Common myeloid progenitor, CD34-positive (primary cell): ENCODE measurements at places on chromosomes 1 and 21.

DNA sequence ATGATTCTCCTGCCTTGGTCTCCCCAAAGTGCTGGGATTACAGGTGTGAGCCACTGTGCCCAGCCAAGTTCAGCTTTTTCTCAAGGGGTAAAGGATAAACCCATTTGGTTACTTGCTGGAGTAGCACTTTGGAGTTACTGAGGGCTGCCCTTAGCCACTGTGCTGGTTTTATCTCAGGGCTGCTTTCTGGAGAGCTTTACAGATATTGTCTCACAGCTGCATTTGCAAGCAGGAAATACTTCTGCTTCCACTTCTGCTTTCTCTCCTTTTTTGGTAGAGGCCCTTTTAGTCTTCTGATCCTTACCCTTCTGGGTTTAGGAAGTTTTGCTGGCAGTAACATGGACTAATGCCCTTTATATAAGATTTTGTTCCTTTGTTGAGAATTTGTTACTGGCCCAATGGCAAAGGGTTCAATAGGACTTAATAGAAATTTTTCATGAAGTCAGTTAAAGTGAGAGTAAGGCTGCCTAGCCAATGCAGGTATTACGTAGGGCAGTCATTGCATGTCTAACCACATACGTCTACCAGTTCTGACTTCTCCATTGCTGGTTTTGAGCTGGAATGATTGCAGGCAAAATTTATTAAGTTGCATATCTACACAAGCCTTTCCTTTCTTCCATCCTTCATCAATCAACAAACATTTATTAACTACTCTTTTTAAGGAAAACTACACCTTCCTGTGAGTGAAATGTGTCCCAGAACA, 24.4 kb downstream of the CAP1 start:
- peaks cover 50% of the 10 kb centered on the region for H3K4me1 ChIP-seq
- H3K27ac ChIP-seq: peak overlapping the region; percentile 29
- H3K27me3 ChIP-seq: no peaks in the 10 kb centered on the region
- H3K36me3 ChIP-seq: peaks cover 68% of the 10 kb centered on the region
- peak; percentile 85 for DNase-seq
- no peak overlapping the region for H3K4me3 ChIP-seq

- no peaks in the 10 kb centered on the region for H3K36me3 ChIP-seq
- peak overlapping the region; percentile 45 for H3K4me3 ChIP-seq
- peak; percentile 66 for DNase-seq
- no peak overlapping the region for H3K27ac ChIP-seq
- H3K27me3 ChIP-seq: no peaks in the 10 kb centered on the region
Observed at GRCh38 chr1:15328351-15329103, 81.2 kb upstream of the EFHD2 start.

GRCh38 chr1:220750131-220750515, 2.0 kb downstream of the MTARC2 start:
- H3K27ac ChIP-seq: no peak overlapping the region
- no peaks in the 10 kb centered on the region for H3K36me3 ChIP-seq
- no peak for DNase-seq
- peaks cover 12% of the 10 kb centered on the region for H3K4me1 ChIP-seq

DNA sequence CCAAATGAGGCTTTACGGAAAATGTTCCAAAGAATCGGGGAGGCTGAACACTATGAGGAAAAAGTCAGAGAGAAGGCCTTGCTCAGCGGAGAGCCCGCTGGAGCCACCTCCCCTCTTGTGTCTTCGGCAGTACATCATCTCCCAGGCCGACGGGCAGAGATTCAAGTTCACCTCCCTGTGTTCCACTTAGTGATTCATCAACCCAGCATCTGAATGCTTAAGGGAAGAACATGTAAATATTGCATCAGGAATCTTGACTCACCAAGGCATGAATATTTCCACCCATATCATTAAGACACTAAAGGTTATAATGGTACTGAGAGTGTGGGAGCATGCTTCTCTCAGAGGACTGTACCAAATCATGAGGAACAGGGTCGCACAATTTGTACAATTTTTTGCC, 172.5 kb downstream of the ST6GALNAC5 start:
- H3K4me3 ChIP-seq: no peak overlapping the region
- no peak for DNase-seq
- no peaks in the 10 kb centered on the region for H3K4me1 ChIP-seq
- no peaks in the 10 kb centered on the region for H3K27me3 ChIP-seq
- H3K36me3 ChIP-seq: no peaks in the 10 kb centered on the region
- no peak overlapping the region for H3K27ac ChIP-seq

DNA sequence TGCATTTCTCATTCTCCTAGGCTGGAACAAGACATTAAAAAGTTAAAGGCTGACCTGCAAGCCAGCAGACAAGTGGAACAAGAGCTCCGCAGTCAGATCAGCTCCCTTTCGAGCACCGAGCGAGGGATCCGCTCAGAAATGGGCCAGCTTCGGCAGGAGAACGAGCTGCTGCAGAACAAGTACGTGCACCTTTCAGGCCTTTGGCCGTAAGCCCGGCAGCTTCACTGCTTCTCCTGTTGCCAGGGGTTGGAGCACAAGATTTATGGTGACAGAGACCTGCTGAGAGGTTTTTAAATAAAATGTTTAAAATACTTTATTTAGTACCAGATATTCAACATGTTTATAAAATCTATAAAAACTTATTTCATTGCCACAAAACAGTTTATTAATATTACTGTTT, 53.4 kb downstream of the MACO1 start:
- no peak overlapping the region for H3K4me3 ChIP-seq
- H3K36me3 ChIP-seq: peaks cover 3% of the 10 kb centered on the region
- no peak overlapping the region for H3K27ac ChIP-seq
- DNase-seq: no peak
- H3K27me3 ChIP-seq: no peaks in the 10 kb centered on the region
- peaks cover 14% of the 10 kb centered on the region for H3K4me1 ChIP-seq

DNA sequence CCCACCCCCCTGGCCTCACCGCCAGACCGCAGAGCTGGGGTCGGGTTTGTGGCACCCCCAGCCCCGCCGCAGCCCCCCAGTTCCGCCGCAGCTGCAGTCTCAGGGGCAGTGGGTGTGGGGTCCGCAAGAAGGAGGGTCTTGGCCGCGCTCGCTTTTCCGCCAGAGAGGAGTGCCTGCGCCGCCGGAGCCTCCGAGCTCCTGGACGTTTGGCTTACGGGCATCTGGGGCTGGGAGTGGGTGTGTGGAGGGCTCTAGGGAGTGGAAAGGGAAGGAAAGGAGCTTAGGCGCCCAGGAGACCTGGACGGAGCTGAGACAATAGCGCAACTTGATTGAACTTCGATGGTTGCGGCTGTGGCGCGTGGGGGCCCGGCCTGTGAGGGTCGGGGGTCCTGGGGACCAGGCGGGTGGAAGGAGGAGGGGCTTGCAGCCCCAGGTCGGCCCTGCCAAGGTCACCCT, 88.8 kb upstream of the IPO9 start:
- no peaks in the 10 kb centered on the region for H3K36me3 ChIP-seq
- H3K4me1 ChIP-seq: peaks cover 26% of the 10 kb centered on the region
- H3K27me3 ChIP-seq: no peaks in the 10 kb centered on the region
- no peak for DNase-seq
- peak overlapping the region; percentile 42 for H3K4me3 ChIP-seq

- H3K4me1 ChIP-seq: no peaks in the 10 kb centered on the region
- no peak for DNase-seq
- no peaks in the 10 kb centered on the region for H3K36me3 ChIP-seq
- H3K4me3 ChIP-seq: no peak overlapping the region
- no peaks in the 10 kb centered on the region for H3K27me3 ChIP-seq
Observed at GRCh38 chr1:45385302-45385701, 45.1 kb upstream of the MUTYH start.

DNA sequence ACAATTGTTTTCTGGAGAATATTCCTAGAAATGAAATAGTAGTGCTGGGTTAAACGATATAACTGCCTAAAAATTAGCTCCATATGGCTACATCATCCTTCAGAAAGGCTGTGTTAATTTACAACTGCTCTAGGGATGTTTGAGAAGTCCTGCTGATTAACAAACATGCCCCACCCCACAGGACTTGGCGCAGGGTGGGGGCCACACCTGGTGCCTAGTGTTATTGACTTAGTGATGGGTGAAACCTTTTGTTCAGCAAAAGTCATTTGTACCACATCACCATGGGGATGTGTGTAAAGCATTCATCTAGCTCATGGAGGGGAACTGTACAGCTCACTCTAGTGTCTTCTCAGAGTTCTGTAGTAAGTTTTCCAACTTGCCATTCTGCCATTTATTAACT, 492.8 kb downstream of the CAMTA1 start:
- DNase-seq: no peak
- peaks cover 9% of the 10 kb centered on the region for H3K27me3 ChIP-seq
- H3K27ac ChIP-seq: no peak overlapping the region
- H3K4me1 ChIP-seq: no peaks in the 10 kb centered on the region
- no peaks in the 10 kb centered on the region for H3K36me3 ChIP-seq

DNA sequence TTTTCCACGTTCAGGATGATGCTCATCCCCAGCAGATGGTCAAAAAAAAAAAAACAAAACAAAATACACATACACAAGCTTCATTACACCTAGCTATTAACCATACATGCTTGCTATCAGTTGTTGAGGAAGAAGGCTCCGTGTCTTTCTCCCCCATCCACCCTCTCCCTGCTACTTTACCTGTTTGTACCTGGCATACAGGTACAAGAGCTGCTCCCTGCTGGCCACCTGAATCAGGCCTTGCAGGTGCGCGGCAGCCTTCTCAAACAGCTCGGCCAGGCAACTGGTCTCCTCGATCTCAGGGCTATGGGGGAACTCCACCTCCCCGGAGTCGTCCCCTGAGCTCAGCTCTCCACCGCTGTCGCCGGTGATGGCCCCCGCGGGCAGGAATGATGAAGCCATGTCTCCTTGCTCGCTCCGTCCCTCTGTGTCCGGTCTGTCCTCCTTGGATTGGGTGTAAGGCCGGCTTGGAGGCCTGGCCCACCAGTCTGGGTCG, 464 bp downstream of the ACBD6 start:
- H3K27me3 ChIP-seq: no peaks in the 10 kb centered on the region
- H3K4me3 ChIP-seq: peak overlapping the region; percentile 96
- peak; percentile 62 for DNase-seq
- peaks cover 3% of the 10 kb centered on the region for H3K36me3 ChIP-seq
- peak overlapping the region; percentile 97 for H3K27ac ChIP-seq
- peaks cover 35% of the 10 kb centered on the region for H3K4me1 ChIP-seq

DNA sequence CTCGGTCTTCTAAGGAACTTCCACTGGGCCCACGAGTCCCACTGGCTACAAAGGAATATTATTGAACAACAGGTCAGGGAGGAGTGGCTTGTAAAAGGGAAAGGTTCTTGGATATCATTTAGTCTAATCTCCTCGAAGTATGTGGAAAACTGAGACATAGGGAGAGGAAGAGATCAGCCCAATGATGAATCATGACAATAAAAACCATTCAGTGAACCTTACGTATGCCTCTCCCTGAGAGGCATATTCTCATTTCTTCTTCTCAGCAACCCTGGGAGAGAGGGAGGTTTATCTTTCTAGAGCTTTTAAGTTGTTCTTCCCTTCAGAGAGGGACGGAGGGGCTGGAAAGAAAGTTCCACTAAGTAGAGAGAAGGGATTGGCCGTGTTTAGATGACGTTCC, 5.3 kb upstream of the MOB3C start:
- no peaks in the 10 kb centered on the region for H3K36me3 ChIP-seq
- H3K4me1 ChIP-seq: peaks cover 7% of the 10 kb centered on the region
- H3K4me3 ChIP-seq: no peak overlapping the region
- H3K27ac ChIP-seq: no peak overlapping the region
- no peaks in the 10 kb centered on the region for H3K27me3 ChIP-seq
- DNase-seq: no peak

- peaks cover 1% of the 10 kb centered on the region for H3K27me3 ChIP-seq
- no peaks in the 10 kb centered on the region for H3K36me3 ChIP-seq
- H3K27ac ChIP-seq: no peak overlapping the region
- no peaks in the 10 kb centered on the region for H3K4me1 ChIP-seq
- no peak overlapping the region for H3K4me3 ChIP-seq
Observed at GRCh38 chr1:68558321-68559026, 61.6 kb upstream of the DEPDC1 start.

DNA sequence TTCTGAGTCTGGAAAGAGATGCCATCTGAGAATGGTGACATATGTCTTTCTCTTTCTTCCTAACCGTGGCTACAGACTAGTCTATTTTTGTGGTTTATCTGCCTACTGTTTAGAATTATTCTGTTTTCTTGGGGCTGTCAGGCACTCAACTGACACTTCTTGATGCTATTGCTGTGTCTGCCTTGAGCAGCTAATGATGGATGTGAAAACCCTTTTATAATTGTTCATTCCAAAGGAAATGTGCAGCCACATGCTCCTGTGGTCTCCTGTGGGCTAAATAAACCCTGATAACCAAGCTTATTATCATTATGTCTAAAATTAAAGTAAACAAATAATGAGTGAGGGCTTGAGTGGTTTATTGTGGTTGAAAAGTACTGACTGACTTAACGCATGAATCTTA, 52.7 kb upstream of the CXADR start:
- H3K36me3 ChIP-seq: no peaks in the 10 kb centered on the region
- no peaks in the 10 kb centered on the region for H3K4me1 ChIP-seq
- no peak overlapping the region for H3K4me3 ChIP-seq
- H3K27ac ChIP-seq: no peak overlapping the region

DNA sequence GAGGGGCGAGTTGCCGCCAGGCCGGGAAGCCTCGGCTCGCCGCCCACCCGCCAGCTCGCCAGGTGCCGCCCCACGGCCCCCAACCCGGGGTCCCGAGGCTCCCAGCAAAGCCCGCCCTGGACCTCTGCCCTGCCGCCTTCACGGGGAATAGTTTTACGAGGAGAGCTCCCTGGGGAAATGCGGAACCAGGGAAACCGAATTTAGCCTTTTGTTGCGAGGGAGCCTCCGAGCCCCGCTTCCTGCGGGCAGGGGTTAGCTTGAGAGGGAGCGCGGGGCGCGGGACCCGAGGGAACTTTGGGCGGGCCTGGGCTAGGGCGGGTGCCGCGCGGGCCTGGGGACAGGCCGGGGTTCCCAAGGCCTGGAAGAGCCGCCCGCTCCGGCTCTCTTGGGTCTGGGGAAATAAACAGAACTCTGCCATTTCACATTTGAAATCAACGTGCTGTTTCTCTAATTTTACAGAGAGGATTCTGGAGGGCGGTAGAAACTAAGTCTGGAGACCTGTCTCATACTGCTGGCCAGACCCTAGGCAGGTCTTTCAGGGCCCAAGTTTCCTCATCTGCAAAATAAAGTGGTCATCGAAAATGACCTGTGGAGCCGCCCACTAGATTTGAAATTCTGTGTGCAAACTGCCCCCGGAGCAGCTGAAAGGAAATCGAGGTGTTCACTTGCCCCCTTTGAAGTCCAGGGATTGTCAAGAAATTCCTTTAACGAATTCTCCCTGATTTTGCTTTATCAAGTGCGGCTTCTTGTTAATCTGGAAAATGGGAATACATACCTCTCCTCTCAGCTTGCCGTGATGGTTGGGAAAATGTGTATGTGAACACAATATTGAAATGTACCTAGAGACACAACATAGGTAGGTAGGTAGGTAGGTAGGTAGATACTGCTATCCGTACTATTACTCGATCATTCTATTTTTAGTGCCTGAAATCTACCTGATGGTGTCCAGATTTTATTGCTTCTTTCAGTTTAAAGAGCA, 749 bp upstream of the GLUL start:
- peak; percentile 57 for DNase-seq
- peak overlapping the region; percentile 68 for H3K27ac ChIP-seq
- no peaks in the 10 kb centered on the region for H3K27me3 ChIP-seq
- peak overlapping the region; percentile 72 for H3K4me3 ChIP-seq
- peaks cover 70% of the 10 kb centered on the region for H3K4me1 ChIP-seq

GRCh38 chr1:2103901-2104590, 53.8 kb downstream of the PRKCZ start:
- H3K4me3 ChIP-seq: no peak overlapping the region
- H3K36me3 ChIP-seq: no peaks in the 10 kb centered on the region
- no peaks in the 10 kb centered on the region for H3K4me1 ChIP-seq
- no peak overlapping the region for H3K27ac ChIP-seq
- no peaks in the 10 kb centered on the region for H3K27me3 ChIP-seq
- no peak for DNase-seq
